ENCODE measurements at places on chromosomes 1 and 21. TPM values are rescaled to one million over a fixed set of nuclear protein-coding genes. Genes with fewer than 3 reads are reported as not detected.

The S100A9 gene
- total RNA-seq, result not detected

The ZFP69 gene
- 3.8 TPM for total RNA-seq

The CHI3L1 gene
- total RNA-seq, result 0.06 TPM

The APOBEC4 gene
- 0.06 TPM for total RNA-seq

The LPAR3 gene
- 0.13 TPM for total RNA-seq

The YBEY gene
- 14.7 TPM for total RNA-seq

The CACHD1 gene
- 3.7 TPM for total RNA-seq

The ABCG1 gene
- total RNA-seq, result 2.1 TPM

The SLC30A10 gene
- 0.44 TPM for total RNA-seq

The TRAF3IP3 gene
- total RNA-seq, result not detected

The FAM72C gene
- total RNA-seq, result 0.44 TPM

The TMOD4 gene
- total RNA-seq, result not detected

The GJC2 gene
- 3.2 TPM for total RNA-seq

The SPRR1B gene
- not detected for total RNA-seq

The WRAP73 gene
- 11.8 TPM for total RNA-seq

The CZIB gene
- total RNA-seq, result 46.8 TPM

The ZNF669 gene
- 6.3 TPM for total RNA-seq

The CYP4B1 gene
- not detected for total RNA-seq

The UMODL1 gene
- not detected for total RNA-seq

The PTPRF gene
- 32.2 TPM for total RNA-seq

The PTGFR gene
- 37.7 TPM for total RNA-seq

The CEPT1 gene
- total RNA-seq, result 29.9 TPM

The CR1 gene
- not detected for total RNA-seq

The C8B gene
- total RNA-seq, result not detected

The MIS18A gene
- total RNA-seq, result 6.4 TPM

The RNF223 gene
- total RNA-seq, result not detected

The ATP8B2 gene
- 287 TPM for total RNA-seq

The FOXD2 gene
- total RNA-seq, result 0.66 TPM

The LEFTY2 gene
- not detected for total RNA-seq

The AIRE gene
- total RNA-seq, result under 0.01 TPM

The C1QC gene
- 0.13 TPM for total RNA-seq

The TFF2 gene
- total RNA-seq, result not detected

The AJAP1 gene
- not detected for total RNA-seq

The C4BPB gene
- not detected for total RNA-seq

The IL19 gene
- total RNA-seq, result not detected

The FAM72D gene
- 1.1 TPM for total RNA-seq

The ARID4B gene
- total RNA-seq, result 45.1 TPM

The SLC25A34 gene
- 0.26 TPM for total RNA-seq

The MNDA gene
- not detected for total RNA-seq

Measured in aortic smooth muscle cell (primary cell).